Activated CD4-positive, alpha-beta T cell treated with anti-CD3 and anti-CD28 coated beads, Interleukin-2, amount 50 U/mL, for 24 hours (primary cell): ENCODE measurements at places on chromosomes 7 and 10.

GRCh38 chr7:32298408-32299132, 191.6 kb downstream of the LSM5 start:
- DNase-seq, result no peak

DNA sequence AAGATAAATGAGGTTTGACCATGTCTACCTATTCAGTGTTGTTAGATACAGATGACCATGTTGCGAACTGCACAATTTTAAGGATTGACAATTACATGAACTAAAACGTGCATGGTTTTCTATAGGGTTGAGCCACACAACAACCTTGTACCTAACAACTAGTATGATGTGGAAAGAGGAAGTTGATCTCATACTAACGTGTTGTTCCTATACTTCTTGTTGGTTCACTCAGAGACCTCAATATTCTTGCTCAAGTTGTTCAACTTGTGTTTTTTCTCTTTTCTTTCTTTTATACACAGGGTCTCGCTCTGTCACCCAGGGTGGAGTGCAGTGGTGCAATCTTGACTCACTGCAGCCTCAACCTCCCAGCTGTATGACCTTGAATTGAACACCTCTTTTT, 6.1 kb upstream of the KEL start:
- DNase-seq, result no peak

GRCh38 chr7:18320971-18321567, 174.5 kb upstream of the HDAC9 start:
- DNase-seq, result no peak

DNA sequence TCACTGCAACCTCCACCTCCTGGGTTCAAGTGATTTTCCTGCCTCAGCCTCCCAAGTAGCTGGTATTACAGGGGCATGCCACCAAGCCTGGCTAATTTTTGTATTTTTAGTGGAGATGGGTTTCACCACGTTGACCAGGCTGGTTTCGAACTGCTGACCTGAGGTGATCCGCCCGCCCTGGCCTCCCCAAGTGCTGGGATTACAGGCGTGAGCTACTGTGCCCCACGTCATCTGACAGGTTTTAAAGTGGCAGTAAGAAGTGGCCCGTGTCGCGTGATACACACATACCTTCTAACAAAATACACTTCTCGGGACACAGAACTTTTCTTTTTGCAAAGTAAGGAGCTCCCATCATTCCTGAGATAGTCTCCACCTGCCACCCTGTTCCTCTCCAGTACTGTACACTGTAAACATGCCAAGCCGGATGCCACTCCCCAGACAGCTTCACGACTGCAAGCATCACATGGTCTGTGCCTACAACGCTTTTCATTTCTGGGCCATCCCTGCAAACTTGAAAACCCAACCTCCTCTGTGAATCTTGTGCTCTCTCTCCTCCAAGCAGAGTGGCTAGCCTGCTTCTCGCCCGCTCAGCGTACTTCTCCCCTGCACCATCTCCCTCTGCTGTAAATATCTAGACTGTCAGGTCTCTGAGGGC, 256.3 kb upstream of the KLF14 start:
- DNase-seq, result no peak

GRCh38 chr10:12103802-12104201, 25.7 kb upstream of the SEC61A2 start:
- no peak for DNase-seq

- no peak for DNase-seq
Observed at GRCh38 chr7:111756687-111757178, 194.4 kb upstream of the IMMP2L start.

GRCh38 chr7:66050337-66050957, 25.2 kb upstream of the ASL start:
- DNase-seq, result no peak

DNA sequence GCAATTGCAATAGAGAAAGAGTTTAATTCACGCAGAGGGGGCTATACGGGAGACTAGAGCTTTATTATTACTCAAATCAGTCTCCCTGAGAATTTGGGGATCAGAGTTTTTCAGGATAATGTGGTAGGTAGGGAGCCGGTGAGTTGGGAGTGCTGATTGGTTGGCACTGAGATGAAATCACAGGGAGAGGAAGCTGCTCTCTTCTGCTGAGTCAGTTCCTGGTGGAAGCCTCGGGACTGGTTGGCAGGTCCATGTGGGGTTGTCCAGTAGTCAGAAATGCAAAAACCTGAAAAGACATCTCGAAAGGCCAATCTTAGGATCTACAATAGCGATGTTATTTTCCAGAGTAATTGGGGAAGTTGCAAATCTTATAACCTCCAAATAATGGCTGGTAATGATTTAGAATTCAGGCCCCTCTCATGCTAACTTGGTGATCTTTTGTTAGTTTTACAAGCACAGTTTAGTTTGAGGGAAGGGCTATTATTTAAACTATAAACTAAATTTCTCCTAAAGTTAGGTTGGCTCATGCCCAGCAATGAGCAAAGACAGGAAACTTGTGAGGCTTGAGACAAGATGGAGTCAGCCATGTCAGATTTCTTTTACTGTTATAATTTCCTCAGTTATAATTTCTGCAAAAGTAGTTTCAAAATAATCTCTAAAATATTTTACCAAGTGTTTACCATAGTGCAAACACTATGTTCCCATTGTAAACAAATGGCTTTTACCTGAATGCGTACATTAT, 39.4 kb upstream of the SLC25A13 start:
- DNase-seq, result no peak

DNA sequence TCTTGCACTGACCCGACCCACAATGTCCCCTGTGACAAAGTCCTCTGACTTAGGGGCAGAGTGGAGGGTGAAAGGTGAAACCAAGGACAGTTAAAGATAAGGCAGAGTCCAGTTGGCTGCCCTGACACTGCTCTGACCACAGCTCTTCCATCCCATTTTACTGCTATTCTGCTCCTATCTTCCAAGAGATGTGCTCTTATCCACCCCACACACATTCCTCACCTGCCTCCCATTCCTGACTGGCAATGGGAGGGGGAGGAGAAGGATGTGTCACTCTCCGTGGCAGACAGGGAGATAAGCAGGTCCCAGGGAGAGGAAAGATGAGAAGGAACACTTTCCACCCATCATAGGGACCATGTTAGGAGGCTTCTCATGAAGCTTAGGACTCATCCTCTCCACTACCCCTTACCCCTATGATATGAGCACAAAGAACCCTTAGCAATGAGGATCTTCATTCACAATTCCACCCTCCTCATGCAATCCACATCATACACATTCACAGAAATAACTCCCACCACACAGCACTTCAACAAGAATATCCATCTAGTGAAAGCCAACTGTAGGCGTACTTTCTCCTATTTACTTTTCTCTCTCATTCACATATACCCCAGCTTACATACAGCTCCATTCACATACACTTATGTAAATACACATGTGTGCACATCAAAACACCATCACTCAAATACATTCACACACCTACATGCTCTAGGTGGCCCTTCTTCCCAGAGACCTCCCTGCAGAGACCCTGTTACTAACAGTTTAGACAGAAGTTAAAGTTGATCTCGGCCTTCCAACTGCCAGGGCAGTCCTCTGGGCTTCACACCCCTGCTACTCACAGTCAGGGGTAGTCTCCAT, 6.6 kb downstream of the SYNPO2L start:
- no peak for DNase-seq

GRCh38 chr10:61904733-61905725, 3.5 kb downstream of the ARID5B start:
- DNase-seq, result peak; percentile 76

DNA sequence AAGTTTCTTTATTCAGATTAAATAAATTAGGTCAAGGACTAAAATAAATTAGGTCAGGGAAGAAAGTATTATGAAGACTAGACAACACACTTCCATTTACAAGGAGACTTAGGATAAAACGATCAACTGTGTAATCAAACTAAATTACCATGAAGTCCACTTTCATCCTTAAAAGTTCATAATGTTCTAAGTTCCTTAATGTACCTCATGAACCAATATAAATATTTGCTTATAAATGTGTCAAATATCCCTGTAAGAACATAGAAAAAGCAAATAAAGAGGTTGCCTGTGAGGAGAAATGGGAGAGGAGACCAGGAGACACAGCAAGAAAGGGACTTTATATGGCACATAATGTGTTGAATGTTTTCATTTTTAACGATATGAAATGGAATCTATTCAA, 345.6 kb downstream of the PARD3 start:
- DNase-seq, result no peak

- DNase-seq, result no peak
Observed at GRCh38 chr7:152699079-152699478, 23.1 kb upstream of the XRCC2 start.

DNA sequence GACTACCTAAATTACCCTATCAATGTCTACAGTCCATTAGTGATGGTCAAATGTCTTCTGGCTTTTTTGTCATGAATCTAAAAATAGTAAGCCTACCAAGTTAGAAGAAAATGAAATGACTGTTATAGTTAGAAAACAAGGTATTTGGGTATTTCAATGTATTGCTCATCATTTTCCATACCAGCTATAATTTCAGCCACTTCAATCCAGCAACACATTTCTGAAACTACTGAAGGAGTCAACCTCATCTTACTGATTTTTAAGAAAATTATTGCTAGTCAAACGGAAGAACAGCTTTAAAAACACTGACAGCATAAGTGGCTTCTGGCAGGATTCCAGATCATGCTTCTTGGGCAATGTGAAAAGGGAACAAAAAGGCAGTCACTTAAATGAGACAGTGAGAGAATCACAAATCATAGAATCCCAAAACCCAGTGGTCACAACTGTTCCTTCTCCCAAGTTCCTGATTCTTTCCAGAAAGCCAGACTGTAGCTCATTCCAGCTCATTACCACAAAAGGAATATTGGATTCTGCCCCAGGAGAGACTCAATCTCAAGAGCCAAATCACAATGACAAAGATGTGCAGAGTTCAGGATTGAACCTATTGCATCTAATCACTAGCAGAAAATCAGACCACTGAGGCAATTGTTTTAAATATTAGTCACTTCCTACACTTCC, 61.2 kb upstream of the LRRN3 start:
- no peak for DNase-seq

GRCh38 chr7:1314021-1314907, 81.6 kb downstream of the UNCX start:
- DNase-seq, result no peak

DNA sequence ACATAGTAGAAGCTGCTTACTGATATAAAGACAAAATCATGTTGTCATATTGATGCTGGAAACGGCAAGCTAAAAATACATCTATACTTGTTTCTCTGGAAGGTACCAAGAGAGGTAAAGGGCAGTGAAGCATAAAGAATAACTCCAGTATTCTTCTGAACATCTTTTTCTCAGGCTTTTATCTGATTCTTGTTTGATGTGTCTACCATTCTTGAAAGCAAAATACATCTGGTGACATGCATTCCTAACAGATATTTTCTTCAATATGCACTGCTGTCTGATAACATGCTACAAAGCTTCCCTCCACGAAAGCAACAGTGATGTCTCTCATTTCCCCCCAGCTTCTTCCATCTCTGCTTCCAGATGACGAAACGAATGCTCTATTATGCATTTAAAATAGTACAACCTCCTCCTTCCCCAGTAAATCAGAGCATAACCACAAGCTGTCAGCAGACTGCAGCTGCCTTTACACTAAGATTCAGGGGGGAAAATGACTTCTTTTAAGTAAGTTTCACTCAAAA, 100.8 kb downstream of the ARHGAP21 start:
- no peak for DNase-seq

GRCh38 chr10:70652761-70653657, 19.3 kb upstream of the ADAMTS14 start:
- DNase-seq, result no peak

DNA sequence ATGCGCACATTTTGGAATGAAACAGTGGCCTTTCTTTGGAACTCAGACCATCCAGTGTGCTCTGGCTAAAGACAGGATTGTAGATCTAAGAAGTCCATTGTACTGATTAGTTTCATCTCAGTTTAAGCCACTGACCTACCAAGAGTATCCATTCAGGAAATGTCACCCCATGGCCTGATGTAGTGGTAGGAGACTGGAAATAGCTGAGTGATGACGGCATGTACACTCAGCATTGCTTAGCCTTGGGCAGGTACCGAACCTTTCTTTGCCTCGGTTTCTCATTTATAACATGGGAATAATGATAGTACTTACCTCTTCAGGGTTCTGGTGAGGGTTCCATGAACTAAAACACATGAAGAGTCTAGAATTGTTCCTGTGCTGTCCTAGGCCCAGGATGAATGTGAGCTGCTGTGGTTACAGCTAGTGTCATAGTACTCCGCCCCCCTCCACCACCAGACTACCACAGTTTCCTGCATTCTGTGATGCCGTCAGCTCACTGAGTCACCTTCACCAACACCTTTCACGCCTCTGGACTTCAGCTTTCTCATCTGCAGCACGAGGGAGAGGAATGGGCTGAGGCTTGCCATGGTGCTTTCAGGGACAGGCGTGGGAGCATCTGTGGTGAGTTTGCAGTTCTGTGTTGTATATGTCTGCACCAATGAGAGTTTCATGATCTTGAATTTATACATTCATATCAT, 484.0 kb upstream of the GALNT17 start:
- DNase-seq, result peak; percentile 54

DNA sequence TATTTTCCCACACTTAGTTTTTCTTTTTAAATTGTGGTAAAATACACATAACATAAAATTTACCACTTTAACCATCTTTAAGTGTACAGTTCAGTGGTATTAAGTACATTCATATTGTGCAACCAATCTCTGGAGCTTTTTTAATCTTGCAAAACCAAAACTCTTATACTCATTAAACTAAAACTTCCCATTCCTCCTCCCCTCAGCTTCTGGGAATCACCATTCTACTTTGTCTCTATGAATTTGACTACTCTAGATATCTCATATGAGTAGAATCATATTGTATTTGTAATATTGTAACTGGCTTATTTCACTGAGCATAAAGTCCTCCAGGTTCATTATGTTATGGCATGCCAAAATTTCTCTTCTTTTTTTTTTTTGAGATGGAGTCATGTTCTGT, 86.4 kb upstream of the JAZF1 start:
- DNase-seq, result no peak

- no peak for DNase-seq
Observed at GRCh38 chr7:155256761-155257481, 40.8 kb upstream of the INSIG1 start.

- DNase-seq, result no peak
Observed at GRCh38 chr7:114930829-114931655, 9.1 kb downstream of the MDFIC start.

- no peak for DNase-seq
Observed at GRCh38 chr7:1197997-1198625, 34.6 kb upstream of the UNCX start.

- no peak for DNase-seq
Observed at GRCh38 chr10:110405380-110405779, 92.3 kb upstream of the DUSP5 start.
